ENCODE measurements at places on chromosomes 11 and 22.

DNA sequence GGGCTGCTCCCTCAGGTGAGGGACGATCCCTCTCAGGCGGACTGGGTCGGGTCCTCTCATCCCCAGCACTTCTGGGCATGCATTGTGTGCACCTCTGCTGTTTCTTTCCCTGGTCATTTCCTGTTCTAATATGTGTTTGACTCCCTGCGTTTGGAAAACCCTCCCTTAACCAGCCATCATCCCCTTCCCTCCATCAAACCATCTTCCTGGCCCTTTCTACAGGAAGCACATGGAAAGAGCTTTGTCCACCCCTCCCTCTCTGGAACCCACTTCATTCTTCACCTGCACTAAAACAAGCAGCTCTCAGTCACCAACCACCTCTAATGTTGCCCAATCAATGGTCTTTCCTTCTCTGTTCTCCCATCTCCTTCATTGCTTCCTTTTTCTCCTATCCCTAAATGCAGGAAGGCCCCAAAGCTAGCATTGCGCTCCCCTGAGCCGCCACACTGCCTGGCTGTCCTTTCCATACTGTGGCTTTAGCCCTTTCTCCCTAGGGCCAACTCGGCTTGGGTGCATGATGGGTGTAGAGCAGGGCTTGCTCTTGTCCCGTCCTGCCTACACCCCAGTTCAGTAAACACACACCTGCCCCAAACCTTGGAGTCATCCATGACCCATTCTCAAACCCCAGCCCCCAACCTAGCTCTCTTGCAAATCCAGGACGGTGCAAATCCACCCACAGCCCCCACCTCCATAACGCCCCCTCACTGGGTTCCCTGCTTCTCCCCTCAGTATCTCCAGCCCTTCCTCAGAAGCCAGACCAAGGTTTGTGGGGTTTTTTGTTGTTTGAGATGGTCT is 5.4 kb upstream of the GAS2L1 start:
- DNase-seq, result no peak

DNA sequence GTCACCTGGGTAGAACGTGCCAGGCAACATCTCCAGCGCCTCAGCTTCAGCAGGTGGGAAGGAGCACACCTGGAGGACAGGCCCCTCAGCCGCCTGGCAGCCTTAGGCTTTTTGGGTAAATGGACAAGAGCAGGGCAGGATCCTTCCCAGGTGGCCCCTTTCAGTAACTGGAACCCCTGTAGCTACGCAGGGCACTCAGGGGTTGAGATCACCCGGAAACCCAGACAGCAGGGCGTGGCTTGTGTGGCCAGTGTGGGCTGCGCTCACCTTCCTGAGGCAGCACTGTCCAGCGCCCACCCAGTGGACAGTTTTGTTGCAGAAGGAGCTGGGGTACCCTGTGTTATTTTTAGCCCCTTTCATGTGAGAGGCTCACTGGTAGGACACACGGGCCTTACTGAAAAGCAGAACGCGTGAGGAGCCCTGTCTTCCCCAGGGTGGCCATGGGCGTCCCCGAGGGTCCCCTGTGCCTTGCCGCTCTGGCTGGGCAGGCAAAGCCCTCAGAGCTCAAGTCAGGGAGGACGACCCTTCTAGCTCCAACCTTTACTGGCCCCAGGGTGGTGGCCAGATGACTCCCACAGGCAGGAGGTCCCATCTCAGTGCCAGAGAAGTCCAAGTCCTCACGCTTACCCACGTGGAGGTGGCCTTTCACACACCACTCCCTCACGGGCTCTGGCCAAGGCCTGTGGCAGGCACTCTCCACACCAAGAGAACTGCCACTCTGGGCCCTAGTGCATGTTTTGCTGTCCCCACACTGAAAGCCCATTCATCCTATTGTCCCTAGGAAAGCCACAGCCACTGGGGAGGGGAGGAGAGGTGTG is 75.8 kb downstream of the CTTN start:
- no peak for DNase-seq

GRCh38 chr11:15434529-15434928 is 319.8 kb downstream of the INSC start:
- DNase-seq, result no peak

GRCh38 chr11:123594188-123594901 is 60.1 kb downstream of the SCN3B start:
- no peak for DNase-seq

DNA sequence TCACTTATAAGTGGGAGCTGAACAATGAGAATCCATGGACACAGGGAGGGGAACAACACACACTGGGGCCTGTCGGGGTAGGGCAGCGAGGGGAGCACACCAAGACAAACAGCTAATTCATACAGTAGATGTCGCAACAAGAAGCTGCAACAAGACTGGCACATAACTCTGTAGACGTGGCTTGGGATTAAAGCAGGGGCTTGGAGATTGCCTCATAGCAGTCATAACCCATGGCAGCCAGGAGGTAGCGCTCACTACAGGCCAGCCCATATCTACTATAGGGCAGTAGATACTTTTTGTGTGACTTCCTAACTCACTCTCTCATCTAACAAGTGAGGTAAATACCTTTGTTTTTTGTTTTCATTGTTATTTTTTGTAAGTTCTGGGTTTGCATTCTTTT is 1.7 kb upstream of the OR9G4 start:
- no peak for DNase-seq

Measured in activated CD4-positive, alpha-beta memory T cell treated with anti-CD3 and anti-CD28 coated beads, Interleukin-2, amount 10 ng/mL, durations not matched to agents 7 days and 5 days (primary cell).